ENCODE measurements at places on chromosomes 13 and 19.

- peak; percentile 87 for DNase-seq
Observed at GRCh38 chr13:91348906-91349435, 1.5 kb downstream of the MIR17HG start.

GRCh38 chr19:12949363-12950283 is 4.0 kb downstream of the RAD23A start:
- DNase-seq, result no peak

- peak; percentile 25 for DNase-seq
Observed at GRCh38 chr19:12647490-12648071, 19.0 kb downstream of the MAN2B1 start.

GRCh38 chr19:13665125-13665905 is 99.0 kb upstream of the MRI1 start:
- DNase-seq, result no peak

DNA sequence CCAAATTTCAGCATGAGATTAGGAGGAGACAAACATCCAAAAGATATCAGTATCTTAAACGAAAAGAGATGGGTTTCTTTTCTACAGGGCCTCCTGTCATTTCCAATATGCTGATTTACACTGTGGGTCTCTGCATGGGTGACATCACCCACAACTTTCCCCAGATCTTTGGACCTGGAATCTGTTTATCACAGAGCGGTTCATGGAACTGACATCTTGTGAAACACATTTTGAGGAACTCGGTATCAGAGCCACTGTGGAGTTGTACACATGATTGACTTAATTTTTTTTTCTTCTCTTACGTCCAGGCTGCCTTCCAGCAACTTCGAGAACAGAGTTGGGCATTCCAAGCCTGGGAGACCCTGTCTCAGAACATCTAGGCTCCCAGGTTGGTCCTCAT is 80.2 kb upstream of the SERP2 start:
- DNase-seq, result no peak

GRCh38 chr19:36092566-36092965 is 18.4 kb upstream of the OVOL3 start:
- no peak for DNase-seq

Measured in stimulated activated CD4-positive, alpha-beta T cell treated with anti-CD3 and anti-CD28 coated beads, Interleukin-4, amount 100 ng/mL, for 4 hours (primary cell).